ENCODE measurements at places on chromosomes 16 and 17. TPM values are rescaled to one million over a fixed set of nuclear protein-coding genes. Genes with fewer than 3 reads are reported as not detected.

Gene SLC13A2
- total RNA-seq = 0.12 TPM

Gene CCDC200
- total RNA-seq = 0.12 TPM

Gene KCNJ18
- total RNA-seq = 0.08 TPM

Gene KRTAP3-2
- 0.26 TPM for total RNA-seq

Gene DHX58
- 0.45 TPM for total RNA-seq

Gene HOXB4
- total RNA-seq = 0.09 TPM

Gene EPX
- not detected for total RNA-seq

Gene PRR15L
- 3.1 TPM for total RNA-seq

All from A549 treated with Hydrocortisone at 1 μM for 4 hours (cell line).